ENCODE measurements at places on chromosomes 1 and 21.

GRCh38 chr1:233269656-233270055, 25.9 kb downstream of the PCNX2 start:
- DNase-seq = no peak

GRCh38 chr1:218025454-218025853, 259.6 kb upstream of the RRP15 start:
- DNase-seq = no peak

GRCh38 chr1:201260236-201260590, 23.1 kb upstream of the PKP1 start:
- DNase-seq = no peak

- DNase-seq = no peak
These were observed 5.9 kb upstream of the STUM start for GRCh38 chr1:226542623-226543103.

GRCh38 chr1:8886589-8886988, 8.1 kb upstream of the ENO1 start:
- no peak for DNase-seq

GRCh38 chr1:11184973-11185372, 4.2 kb upstream of the ANGPTL7 start:
- DNase-seq = no peak

- no peak for DNase-seq
These were observed 36.7 kb downstream of the CHD5 start for GRCh38 chr1:6143395-6143794.

GRCh38 chr1:56631901-56632300, 13.2 kb upstream of the PRKAA2 start:
- no peak for DNase-seq

DNA sequence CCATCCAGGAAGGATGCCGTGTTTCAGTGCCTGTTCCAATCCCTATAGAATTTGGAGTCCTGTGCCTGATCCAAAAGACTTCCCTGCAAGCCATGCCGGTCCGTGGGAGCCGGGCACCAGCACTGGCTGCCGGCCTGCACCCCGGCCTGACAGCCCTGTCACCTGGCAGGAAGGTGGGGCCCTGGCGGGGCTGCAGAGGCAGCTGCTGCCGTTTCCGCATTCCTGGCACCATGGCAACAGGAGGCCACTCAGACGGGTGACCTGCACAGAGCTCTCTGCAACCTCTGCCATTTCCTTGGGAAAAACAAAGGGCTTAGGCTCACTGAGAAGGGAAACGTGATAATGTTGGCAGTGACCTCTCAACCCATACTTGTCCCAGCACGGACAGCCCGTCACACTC, 63.2 kb upstream of the TMEM51 start:
- no peak for DNase-seq

- DNase-seq = no peak
These were observed 477.2 kb upstream of the CAMK1G start for GRCh38 chr1:209106237-209106741.

- DNase-seq = no peak
These were observed 11.4 kb downstream of the NEXN start for GRCh38 chr1:77899647-77900320.

GRCh38 chr1:108708691-108709660, 3.7 kb upstream of the FNDC7 start:
- no peak for DNase-seq

DNA sequence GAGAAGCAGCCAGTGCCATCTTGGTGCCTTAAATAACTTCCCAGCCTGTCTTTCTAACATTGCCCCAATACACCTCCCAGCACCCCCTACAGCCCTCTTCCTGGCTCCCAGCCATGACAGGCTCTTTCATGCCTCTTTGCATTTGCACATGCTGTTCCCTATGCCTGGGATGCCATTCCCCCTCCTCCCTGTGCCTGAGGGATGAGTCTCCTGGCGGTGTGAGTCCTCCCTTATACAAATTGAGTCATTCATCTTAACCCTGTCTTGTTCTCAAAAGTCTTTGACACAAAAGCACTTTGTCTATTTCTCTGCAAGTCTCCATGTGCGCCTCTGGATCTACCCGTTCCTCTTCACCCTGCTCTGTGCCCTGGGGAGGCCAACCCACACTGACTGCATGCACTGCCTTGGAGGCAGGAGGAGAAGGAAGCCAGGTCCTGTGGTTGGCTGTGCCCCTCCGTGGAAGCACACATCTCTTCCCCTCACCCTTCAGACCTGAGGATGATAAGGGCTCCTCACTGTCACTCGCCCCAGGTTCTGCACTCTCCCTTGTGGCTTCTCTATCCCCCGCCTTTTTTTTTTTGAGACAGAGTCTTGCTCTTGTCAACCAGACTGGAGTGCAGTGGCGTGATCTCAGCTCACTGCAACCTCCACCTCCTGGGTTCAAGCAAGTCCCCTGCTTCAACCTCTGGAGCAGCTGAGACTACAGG, 25.1 kb downstream of the CDCP2 start:
- DNase-seq = no peak

DNA sequence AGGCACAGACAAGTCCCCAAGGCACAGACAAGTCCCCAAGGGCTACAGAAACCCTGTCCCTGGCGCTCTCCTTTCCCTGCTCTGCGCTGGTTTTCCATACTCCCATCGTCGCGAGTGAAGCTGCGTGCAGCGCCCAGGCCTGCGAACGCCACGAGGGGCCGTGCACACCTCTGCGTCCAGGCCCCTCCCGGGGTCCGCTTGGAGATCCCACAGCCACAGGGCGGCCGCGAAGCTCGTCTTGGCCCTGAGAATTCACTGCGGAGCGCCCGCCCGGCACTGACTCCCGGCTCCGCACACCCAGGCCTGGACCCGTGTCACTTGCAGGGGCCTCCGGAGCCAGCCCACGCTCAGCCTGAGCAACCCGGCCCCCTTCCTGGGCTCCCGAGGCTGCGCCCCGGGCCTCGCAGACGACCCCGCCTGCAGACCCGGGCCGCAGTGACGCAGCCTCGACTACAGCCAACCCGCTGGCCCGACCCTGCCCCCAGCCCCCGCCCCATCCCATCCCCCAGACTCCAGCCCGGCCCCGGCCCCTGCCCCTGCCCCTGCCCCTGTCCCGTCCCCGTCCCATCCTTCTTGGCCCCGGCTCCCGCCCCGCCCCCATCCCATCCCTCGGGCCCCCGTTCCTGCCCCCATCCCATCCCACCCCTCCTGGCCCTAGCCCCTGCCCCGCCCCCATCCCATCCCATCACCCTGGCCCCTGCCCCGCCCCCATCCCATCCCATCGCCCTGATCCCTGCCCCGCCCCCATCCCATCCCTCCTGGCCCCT, 841 bp downstream of the POFUT2 start:
- no peak for DNase-seq

DNA sequence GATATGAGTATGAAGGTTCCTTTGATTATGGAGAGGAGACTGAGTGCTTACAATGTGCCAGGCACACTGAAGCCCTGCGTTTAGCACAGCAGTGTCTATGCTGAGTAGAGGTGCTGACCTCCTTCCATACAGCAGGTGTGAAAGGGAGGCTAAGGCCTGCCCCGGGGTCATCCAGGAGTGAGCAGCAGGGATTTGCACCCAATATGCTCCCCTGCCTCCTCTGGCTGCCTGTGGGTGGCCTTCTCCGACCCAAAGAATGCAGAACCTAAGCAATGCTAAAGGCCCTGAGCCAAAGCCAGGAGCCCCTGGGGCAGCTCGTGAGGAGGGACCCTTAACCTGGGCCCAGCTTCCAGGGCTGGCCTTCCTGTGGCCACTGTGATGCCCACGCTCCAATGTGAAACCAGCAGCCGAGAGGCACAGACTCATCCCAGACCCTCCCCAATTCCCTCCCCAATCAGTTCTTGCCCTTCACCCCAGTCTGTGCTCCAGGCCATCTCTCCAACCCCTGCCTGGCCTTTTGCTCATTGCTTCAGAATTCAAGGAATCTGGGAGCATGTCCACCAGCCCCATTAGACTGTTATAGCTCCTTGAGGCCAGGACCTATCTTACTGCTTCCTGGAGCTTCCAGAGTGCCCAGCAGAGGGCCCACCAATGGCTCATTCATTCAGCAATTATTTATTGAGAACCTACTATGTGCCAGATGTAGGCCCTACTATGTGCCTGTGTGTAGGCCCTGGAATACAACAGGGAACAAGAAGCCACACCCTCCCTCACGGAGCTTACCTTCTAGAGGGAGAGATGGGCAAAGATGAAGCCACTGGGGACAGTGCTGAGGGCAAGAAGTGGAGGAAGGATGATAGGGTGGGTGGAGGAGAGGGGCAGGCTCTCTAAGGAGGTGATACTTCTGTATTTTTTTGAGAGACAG, 53.3 kb downstream of the TAS1R2 start:
- no peak for DNase-seq

DNA sequence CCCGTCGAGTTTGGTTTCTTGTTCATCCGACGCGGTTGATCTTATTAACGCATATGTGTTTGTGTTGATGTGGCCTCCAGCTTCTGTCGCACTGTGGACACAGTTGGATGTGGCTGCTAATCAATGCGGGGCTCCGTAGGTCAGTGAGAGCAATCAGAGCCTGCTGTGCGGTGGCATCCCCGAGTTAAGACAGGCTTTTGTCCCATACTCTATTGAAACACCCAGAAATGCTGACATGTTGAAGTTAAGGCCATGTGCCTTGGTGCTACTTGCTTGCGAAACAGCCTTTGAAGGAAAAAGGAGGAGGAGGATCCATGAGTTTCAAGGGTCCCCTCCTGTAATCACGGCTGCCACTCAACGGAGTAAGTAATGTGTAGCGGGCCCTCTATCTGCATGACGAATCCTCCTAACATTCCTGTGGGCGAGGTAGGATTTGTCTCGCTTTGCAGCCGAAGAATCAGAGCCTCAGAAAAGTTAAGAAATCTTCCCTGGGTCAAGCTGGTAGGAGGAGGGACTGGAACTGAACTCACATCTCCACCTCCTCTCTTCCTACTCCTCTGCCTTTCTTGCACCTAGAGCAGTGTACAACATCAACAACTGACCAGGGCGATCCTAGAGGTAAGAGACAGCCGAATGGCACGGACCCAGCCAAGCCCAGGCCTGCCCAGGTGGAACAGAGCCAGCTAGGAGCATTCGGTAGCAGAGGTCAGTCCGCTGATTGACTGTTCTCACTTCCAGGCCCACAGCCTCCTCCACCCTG, 19.5 kb downstream of the PDE9A start:
- DNase-seq = no peak

- DNase-seq = no peak
These were observed 663.2 kb downstream of the ADGRL2 start for GRCh38 chr1:82463951-82464350.

DNA sequence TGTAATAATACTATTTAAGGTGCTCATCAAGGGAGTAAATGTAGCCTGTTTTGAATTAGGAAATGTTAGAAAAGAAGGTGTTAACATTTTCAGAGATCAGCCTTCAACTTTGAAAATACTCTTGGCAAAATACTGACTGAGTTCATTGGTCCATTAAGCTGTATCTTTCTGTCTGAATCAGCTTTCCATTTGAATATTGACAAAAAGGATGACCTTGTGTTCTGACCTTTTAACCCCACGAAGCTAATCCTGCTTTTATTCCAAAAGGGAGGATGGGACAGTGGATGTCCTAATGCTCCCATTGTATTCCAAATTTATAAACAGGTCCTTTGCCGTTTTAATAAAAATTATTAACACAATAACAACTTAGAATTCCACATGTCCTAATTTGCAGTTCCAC, 259.7 kb upstream of the NRIP1 start:
- no peak for DNase-seq

- DNase-seq = no peak
These were observed 229.3 kb downstream of the DISC1 start for GRCh38 chr1:231855926-231856325.

GRCh38 chr1:155873860-155874259, 14.5 kb downstream of the SYT11 start:
- DNase-seq = no peak

DNA sequence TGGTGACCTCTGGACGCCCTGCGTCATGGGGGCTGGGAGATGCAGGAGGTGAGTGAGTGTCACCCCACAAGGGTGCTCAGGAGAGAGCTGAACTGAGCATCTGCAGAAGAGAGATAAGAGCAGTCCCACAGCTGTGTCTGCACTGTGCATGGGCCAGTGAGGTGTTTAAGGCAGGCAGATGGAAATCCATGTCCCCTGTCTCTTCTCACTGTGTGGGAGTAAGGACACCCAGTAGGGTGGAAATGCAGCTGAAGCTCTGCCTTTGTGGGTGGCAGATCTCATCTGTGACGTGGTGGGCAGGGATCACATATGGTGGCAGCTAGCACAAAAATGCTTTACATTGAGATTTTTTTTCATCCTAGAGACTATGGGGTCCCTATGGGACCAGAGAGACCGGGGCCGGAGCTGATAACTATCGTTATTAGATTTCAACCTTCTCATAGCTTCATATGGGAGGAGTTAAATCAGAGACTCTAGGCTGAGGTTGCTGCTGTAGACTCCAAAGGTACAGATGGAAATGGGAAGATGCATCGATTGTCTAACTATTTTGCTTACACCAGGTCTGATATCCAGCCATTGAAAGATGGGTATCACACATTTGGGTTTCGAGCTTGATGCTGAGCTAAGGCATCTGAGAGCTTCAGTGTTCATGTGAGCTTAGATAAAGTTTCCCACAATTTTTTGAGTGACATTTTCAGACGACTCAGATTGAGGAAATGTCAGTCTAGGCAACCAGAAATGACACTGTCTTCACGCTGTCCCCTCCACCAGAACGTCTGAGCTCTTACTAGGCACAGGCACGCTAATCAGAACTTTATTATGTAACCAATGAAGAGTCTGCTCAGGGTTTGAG, 65.3 kb upstream of the PSEN2 start:
- DNase-seq = no peak

DNA sequence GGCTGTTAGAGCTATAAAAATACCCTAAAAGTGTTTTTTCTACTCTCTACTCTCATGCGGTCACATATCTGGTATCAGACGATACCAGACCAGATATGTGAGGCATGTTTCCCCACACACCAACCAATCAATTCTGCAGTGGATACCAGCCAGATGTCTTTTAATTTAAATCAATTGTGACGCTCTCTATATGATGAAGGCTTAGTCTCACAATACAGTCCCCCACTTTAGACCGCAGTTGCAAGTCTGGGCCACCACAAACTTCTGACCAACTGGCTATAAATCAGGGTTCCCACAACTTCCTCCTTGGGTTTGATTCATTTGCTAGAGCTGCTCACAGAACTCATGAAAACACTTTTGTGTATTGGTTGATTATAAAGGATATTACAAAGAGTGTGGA, 586.1 kb upstream of the ZP4 start:
- DNase-seq = no peak

- DNase-seq = no peak
These were observed 4.1 kb downstream of the TEX38 start for GRCh38 chr1:46675549-46676314.

- no peak for DNase-seq
These were observed 296.6 kb downstream of the TTLL7 start for GRCh38 chr1:83702356-83702755.

DNA sequence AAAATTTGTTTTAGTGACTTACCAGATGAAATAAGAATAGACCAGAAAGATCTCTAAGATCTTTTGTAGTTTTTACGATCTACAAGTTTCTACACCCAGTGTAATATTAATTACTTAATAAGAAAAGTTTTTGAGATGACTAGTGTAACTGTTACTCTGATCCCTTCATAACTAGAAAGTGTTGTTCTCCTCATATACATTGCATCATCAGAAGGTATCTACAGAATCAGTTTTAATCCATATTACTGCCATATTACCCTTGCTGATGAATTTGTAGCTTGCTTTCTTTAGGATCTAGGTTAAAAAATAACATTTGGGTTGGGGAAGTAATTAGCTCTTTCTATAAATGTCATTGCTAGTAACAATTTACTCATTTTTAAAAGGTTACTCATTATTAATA, 72.5 kb downstream of the GPR161 start:
- DNase-seq = no peak

Measured in memory B cell (primary cell).